ENCODE measurements at places on chromosomes 5 and 9. TPM values are rescaled to one million over a fixed set of nuclear protein-coding genes. Genes with fewer than 3 reads are reported as not detected.

DNA sequence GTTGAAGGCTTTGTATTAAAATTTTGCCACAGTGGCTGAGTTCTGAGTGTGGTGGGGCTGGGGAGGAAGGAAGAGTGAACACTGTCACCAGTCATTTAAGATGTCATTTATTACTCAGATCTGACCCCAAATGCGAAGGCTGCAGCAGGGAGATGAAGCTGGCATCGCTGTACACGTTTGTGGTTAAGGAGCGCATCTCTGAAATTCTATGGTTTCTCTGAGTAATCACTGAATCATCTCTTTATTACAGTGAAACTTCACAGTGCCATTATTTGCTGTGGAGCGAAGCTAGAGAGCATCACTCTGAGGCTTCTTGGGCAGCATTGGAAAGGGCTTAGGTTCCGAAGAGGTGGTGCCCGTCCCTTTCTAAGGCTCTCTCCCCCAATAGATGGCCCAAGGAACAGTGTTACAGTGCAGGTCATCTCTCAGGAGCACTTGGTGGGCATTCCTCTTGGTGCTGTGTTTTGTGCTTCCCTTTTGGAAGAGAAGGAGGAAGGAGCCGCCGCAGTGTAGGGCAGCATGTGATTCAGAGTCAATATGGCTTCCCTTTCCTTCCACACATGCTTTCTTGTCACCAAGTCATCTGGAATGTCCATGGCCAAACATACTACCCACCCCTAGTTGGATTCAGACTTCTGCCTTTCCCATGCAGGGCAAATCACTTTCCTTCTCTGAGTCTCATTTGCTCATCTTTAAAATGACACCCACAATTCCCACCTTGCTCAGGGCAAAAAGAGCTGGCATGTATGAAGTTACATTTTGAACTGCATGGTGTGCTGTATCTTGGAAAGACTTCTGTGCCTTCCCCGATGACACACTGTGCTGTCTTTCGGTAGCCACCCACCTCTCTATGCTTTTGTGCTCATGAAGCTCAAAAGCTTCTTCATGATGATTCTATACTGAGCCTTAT is 9.3 kb upstream of the TEX48 start:
- no peak for DNase-seq

DNA sequence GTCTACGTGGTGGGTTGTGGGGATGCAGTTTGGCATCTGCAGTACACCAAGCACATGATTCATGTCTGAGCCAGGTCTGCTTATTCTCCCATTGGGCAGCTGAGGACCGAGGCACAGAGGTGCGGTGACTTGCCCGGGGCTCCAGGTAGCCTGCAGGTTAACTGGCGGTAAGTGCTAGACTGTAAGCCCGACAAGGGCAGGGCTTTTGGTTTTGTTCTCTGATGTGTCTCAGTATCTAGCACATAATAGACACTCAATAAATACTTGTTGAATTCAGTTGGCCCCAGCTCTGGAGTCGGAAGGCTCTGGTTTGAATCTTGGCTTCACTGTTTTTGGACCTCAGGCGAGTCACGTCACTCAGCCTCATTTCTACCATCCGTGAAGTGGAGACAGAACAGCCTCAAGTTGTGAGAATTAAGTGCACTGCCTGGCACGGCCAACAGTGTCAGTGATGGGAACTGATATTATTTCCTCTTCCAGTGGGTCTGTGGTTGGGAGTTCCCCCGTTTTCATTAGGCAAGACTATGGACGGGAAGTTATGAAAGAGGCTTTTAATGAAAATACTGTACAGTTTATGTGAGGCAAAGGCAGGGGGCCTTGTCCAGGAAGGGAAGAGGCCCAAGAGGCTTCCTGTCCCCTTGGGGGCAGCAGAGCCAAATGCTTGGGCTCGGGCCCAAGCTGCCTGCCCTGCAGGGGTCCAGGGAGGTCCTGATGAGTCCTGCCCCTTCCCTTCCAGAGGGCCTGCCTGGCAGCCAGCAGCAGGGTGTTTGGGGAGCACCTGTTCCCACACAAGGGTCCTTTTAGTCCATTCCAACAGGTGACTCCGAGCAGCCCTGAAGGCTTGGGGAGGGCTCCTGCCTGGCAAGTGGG is 3.3 kb downstream of the PRELID1 start:
- DNase-seq = no peak

DNA sequence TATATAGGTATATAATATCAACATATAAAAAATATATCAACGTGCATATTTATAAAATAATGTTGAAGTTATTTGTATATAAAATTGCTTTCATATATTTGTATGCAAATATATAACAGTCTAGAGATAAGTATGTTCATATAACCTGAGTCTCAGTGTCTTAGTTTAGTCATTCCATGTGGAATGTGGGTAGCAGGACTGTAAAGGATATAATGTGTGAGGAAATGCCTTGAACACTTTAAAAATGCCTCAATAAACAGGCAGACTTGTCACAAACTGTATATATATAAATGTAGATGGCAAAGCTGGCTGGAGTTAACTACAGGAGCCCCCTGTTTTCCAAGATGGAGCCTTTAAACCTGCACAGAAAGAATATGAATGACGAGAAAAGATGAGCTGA is 48.4 kb downstream of the CCDC125 start:
- DNase-seq = no peak

SLC34A3 gene
- total RNA-seq = not detected

DNA sequence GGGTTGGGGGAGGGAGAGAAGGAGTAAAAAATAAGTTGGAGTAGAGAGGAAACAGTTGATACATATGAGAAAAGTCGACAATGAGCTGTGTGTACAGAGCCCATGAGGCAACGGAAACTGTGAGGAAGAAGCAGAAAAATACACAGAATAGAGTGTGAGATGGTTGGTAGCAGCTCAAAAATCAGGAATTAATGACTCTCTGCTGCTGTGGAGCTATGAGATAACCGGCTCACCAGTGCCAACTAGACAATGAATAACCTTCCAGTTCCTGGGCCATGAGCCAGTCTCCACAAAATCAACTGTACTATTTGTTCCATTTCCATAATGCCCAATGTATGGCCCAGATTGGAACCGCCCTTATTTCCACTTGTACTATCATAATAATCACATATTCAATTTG is 53.1 kb upstream of the NREP start:
- no peak for DNase-seq

GRCh38 chr5:140548300-140548688 is 832 bp downstream of the EIF4EBP3 start:
- DNase-seq = no peak

CDH6 gene
- total RNA-seq = not detected

- no peak for DNase-seq
These were observed 60.8 kb downstream of the CSF2 start for GRCh38 chr5:132134384-132134783.

FAM153A gene
- total RNA-seq = 63.9 TPM

DNA sequence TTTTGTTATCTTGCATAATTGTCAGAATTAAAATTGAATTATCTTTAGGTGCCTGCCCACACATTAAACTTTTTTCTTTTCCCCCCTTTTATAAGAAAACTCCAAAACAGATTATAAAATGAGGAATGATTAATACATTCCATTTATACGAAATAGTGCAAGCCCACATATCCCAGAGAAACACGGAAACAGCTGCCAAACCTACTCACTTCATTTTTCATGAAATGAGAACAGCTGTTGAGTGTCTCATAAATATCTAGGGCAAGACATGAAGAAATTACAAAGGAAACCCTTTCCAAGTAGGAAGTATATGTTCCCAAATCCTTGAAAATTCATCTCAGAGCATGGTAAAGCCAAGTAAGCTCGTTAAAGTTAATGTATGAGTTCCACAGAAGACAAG is 459.4 kb upstream of the NMUR2 start:
- DNase-seq = no peak

DNA sequence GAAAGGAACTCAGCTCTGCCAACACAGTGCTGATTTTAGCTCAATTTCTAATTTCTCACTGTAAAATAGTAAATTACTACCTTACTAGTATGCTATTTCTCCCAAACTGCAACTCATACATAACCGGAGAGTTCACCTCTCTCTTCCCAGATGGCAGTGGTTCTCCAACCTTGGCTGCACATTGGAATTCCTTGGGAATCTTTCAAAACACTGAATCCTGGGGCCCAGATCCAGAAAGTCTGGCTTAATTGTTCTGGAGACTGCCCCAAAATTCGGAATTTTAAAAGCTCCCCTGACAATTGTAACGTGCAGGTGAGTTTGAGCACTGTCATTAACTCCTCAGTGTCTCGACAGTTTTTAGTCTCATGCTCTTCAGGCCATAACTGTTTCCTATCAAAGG is 100.3 kb downstream of the SLC1A3 start:
- DNase-seq = no peak

GRCh38 chr5:123444016-123444415 is 20.8 kb upstream of the CEP120 start:
- no peak for DNase-seq

- no peak for DNase-seq
These were observed 35.3 kb downstream of the GAPVD1 start for GRCh38 chr9:125296843-125297372.

GRCh38 chr9:83544002-83544698 is 5.9 kb upstream of the FRMD3 start:
- no peak for DNase-seq

PRSS3 gene
- not detected for total RNA-seq

PCDHGA1 gene
- not detected for total RNA-seq

GRCh38 chr5:160640406-160640805 is 211.6 kb downstream of the ATP10B start:
- DNase-seq = no peak

FABP6 gene
- not detected for total RNA-seq

DNA sequence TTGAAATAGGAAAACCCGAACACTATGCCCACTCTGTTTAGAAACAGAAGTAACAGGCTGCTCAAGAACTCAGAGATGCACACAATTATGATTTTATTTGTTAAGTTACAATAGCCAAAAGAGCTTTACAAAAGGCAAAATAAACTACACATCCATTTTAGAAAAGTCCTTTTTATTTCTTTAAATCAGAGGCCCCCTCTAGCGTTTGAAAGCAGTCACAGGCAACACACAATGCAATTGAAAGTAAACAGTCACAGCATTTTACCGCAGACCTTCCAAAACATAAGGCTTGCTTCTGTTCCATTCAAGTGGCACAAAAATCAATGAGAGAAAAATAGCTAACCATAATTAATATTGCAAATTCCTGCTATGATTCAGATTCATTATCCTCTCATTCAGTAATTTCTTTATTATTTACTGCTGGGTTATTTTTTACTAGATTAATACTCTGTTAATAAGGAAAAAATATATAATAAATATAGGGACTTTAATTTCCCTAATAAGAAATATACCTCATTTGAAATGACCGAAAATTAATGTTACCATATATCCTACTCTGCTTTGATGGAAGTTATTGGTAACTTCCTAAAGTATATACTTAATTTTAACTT is 78.3 kb downstream of the CEP120 start:
- no peak for DNase-seq

TYRP1 gene
- total RNA-seq = not detected

GRCh38 chr5:128053291-128053954 is 30.1 kb upstream of the SLC12A2 start:
- DNase-seq = no peak

DNA sequence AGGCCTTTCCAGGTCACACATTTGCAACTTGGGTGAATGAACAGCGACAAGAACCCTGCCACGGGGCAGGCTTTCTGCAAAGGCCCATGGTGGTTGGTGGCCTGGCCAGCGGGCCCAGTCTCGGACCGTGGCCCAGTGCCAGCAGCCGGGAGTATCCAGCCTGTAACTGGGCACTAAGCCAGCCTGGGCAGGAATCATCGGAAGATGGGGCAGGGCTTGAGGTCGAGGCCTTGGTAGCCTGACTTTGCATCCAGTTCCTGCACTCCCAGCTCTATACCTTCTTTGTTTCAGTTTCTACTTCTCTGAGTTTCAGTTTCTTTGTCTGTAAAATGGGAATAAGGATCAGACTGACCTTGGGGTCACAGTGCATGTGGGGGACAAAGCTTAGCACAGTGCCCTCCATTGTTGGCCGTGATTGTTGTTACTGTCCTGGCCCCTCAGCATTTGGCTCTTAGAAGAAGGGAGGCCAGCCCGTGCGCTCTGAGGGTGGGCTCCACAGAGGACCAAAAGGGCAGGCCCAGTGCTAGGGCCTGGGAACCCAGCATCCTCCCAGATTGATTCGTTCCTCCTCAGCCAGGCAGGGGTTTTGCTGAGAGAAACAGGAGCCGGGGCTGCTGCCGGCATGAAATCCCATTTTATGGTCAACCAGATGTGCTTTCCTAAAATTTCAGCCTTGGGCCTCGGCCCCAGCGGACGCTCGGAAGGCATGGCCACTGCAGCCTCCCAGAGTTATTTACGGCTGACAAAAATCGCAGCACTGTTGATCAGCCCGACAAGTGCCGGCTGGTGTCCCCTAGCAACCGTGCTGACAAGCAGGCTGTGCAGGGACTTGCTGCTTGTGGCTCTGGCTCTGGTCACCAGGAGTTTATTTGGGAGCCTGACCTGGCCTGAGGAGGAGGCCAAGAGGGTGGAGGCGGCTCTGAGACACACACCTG is 43.6 kb downstream of the JADE2 start:
- no peak for DNase-seq

- DNase-seq = no peak
These were observed 209.5 kb upstream of the S1PR3 start for GRCh38 chr9:88781628-88782391.

PIK3R1 gene
- total RNA-seq = 306 TPM

- no peak for DNase-seq
These were observed 18.5 kb downstream of the TNPO1 start for GRCh38 chr5:72834924-72835323.

- no peak for DNase-seq
These were observed 9.4 kb downstream of the TUT7 start for GRCh38 chr9:86344818-86345217.

DNA sequence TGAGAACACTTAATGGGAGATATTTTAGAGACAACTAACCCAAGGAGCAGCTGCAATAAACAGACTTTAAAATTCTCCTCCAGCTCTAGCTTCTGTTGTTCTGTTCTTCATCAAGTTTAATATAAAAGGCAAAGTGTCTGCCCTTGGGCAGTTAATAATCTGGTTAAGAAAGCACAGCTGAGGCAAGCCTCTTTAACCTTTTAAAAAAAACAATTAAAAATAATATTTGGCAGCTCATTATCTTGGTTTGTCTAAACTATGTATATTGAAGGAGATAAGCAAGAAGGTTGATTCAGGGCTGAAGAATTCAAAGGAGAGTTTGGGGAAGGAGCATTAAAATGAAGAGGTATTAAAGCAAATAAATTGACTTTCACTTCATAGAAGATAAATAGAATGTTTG is 75.4 kb downstream of the TSSK1B start:
- no peak for DNase-seq

DNA sequence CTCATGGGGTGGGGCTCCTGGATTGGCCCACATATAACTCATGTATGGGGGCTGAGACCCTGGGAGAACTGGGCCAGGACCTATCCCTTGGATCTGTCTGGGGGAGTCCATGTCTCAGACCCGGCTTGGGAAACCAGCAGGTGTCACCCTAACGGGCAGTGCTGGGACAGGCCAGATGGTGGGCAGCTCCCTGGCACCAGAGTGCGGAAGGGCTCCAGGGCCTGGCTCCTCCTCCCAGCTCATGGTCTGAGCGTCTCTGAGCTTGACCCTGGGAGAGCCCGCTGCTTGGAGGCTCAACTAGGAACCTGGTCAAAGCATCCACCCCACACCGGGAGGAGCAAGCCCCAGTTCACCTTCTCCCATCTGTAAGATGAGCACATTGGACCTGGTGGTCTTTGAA is 15.5 kb upstream of the NCS1 start:
- DNase-seq = no peak

SLC6A18 gene
- total RNA-seq = not detected

All from T-helper 17 cell (primary cell).